T-helper 2 cell (primary cell): ENCODE measurements at places on chromosomes 6 and 20.

GRCh38 chr6:52962701-52963100, 32.4 kb downstream of the GSTA4 start:
- DNase-seq: no peak

- no peak for DNase-seq
Measured at GRCh38 chr20:62589150-62589498, 53.2 kb upstream of the SLCO4A1 start.

DNA sequence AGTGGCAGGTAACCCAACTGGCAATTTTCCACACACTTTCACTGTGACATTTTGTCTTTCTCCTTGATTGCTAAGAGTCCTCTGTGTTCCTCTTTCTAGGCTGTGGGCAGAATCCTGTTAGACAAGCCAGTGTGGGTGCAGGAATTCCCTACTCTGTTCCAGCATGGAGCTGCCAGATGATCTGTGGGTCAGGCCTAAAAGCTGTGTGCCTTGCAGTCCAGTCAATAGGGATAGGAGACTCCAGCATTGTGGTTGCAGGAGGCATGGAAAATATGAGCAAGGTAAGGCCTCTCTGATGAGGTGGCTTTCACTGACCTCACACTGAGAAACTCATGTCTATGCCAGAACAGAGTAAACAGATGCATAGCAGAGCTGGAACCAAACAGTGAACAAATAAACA, 5.1 kb downstream of the ACAT2 start:
- no peak for DNase-seq

DNA sequence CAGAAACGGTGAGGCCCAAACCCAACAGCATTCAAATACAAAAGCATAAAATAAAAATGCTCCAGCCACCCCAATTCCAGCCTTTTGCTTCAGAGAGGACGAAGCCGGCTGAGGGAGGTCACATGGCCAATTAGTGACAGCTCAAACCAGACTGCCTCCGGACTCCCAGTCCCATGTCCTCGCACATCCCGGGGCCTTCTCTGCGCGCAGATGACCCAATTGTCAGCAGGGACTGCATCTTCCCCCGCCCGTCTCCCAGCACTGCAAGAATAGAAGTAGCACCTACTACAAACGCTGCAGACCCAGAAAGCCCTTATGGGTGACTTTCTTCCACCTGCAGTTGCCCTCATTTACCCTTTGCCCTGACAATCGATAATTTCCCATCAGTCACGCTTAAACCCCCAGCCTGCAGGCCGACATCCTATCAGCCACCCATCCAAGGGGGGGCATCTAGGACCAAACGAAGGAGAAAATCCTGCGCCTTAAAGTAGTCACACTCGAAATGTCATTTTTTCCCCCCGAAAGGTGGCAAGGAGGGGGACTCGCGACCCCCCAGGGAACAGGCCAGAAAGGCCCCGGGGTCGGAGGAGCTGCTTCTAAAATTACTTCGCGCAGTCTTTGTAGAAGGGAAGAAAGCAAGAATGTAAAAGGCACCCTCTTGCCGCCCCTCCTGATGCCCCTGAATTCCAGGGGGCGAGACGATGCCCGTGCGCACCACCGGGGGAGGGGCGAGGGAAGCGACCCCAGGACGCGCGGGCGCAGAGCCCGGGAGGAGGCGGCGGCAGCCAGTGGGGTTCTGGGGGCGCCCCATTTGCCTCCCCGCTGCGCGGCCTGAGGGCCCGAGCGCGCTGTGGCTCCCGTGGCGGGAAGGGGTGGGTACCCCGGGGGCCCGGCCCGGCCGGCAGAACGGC, 792 bp downstream of the SLC23A2 start:
- peak; percentile 2 for DNase-seq

DNA sequence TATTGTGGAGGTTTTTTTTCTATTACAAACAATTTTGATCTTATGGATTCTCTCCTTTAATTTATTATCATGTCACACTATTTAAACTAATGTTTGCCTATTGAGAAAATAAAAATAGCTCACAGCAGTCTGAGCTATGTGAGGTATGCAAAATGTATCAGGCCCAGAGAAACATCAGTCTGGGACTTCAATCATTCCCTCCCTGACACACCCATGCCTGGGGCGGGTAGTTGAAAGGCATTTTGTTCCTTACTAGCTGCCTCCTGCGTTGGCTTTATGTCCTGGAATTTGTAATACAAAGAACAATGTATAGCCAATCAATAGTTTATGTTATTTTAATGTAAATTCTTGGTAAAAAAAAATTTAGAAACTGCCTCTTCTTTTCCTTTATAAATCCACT, 403.3 kb downstream of the EPM2A start:
- DNase-seq: no peak

DNA sequence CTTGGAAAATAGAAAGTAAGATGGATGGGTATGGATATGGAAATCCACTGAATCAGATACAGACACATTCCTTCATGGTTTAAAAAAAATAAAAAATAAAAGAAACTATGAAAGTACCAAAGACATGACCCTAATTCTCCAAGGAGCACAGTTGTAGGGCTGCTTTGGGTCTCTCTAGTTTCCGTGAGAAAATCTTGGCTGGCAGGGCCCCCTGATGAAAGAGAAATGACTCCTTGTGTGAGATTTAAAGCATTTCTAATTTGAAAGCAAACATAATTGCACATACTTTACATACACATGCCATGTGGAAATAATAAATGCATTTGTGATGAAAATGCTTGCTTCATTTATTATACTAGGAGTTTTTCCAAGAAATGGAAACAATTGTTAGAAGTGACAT, 593.9 kb upstream of the BTBD3 start:
- DNase-seq: no peak

DNA sequence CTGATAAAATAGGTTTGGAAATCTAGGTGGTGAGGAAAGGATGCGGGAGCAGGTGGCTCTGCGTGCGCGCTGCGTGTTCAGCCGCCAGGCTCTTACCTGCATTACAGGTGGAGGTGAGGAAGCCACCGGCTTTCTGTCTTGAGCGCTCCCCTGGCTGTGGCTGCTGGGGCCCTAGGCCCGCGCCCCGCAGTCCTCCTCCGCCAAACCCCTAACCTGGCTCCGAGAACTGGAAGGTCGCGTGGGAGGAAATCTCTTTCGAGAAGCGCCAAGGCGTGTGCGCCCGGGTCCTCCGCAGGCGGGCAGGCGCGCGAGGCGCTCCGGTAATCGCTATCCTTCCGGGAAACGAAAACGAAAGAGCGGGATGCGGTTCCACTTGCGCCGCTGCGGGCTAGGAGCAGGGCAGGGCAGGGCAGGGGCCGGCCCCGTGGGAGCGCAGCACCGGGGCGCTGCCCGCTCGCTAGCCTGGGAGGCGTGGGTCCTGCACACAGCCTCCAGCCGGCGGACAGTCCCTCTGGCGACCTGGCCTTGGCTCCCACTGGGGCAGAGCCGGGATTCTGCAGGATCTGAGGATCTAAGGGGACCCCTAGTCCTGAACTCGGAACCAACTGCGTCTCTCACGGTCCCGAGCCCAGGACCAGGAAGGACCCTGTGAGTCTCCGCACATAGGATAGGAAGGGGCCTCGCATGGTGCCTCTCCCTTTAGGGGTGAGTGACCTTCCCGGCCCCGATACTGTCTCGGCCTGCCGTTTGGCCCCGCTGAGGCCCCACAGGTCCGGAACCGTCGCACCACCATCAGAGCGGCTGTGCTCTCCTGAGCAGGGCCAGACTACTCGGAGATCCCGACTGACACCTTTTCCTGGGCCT, at the start of gene ETV7:
Gene ETV7, minus strand, starts transcription at position 230 of the 864 bp plus-strand sequence. Its CDS starts 128 bp downstream, at position 102.
- peak; percentile 15 for DNase-seq

DNA sequence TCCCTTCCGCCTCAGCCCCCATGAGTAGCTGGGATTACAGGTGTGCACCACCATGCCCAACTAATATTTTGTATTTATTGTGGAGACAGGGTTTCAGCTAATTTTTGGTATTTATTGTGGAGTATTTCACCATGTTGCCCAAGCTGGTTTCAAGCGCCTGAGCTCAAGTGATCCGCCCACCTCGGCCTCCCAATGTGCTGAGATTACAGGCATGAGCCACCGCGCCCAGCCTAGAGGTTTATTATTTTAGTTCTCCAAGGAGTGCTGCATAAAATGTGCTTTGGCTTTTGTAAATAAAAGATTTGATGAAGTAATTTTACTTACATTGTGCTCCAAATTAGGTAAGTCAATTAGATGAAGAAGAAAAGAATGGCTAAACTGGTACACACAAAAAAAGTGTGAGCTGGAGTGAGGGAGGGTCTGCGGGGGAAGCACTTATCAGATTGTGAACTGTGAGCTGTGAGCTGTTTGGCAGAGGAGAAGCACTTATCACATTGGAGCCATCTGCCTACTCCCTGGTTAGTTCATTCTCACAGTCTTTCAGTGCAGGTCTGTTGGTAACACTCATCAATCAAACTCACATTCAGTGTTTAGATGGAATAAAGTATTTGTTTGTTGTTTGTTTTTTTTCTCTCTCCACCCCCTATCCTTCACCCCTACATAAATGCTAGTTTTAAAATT, 398.0 kb downstream of the EPHA7 start:
- DNase-seq: no peak

- no peak for DNase-seq
Measured at GRCh38 chr6:71457929-71458328, 169.3 kb downstream of the OGFRL1 start.

- DNase-seq: no peak
Measured at GRCh38 chr20:34324541-34324940, 21.4 kb upstream of the AHCY start.

DNA sequence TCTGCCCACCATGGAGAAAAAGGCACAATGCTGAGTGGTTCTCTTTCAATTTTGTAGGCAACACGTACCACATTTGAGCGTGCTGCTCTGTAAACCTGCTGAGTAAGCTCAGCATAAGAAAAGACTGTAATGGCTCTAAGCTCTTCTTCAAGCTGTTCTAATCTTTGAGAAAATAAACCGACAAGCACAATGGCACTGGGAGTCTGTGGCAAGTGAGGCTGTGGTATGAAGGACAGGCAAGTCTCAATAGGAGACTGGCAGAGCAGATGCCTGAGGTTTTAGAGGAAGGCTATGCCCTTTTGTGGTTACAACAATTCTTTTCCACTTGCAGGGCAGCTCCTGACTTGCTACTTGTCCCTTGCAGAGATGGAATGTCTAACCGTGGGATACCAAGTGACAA, 136.7 kb upstream of the EXOC2 start:
- DNase-seq: no peak

DNA sequence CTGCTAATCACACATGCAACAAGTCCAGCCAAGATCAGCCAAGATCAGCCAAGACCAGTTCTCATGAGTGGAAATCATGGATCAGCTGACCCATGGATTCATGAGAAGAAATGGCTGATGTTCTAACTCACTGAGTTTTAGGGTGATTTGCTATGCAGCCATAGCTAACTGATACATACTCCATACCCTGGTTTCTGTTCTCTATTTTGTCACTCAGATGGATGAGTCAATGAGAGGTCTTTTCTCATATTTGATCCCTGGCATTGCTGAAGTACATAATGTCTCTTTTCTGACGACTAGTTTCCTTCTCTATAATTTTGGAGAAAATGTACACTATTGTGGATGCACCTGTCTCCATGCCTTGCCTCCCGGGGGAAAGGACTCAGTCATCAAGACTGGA, 118.4 kb upstream of the LY86 start:
- DNase-seq: no peak

DNA sequence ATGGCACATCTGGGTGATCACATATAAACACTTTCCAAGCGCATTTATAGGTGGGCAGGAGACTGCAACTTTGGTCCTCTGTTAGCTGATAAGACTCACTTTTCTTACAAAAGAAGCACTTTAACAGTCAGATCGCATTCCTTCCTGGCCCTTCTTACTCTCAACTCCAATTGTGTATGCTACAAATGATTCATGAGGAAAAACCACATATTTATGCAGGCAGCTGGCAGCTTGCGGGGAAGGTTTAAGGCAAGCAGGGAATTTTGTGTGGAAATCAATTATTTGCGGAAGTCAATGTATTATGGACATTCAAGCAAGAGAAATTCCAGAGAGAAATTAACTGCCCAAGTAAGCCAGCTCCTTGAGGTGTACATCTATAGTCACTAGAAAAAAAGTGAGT, 194.0 kb downstream of the PKHD1 start:
- no peak for DNase-seq

GRCh38 chr6:53803081-53803860, 8.5 kb downstream of the LRRC1 start:
- DNase-seq: no peak

GRCh38 chr6:46521464-46521971, 30.3 kb upstream of the RCAN2 start:
- DNase-seq: no peak

- no peak for DNase-seq
Measured at GRCh38 chr6:81511423-81511822, 241.1 kb downstream of the TENT5A start.

DNA sequence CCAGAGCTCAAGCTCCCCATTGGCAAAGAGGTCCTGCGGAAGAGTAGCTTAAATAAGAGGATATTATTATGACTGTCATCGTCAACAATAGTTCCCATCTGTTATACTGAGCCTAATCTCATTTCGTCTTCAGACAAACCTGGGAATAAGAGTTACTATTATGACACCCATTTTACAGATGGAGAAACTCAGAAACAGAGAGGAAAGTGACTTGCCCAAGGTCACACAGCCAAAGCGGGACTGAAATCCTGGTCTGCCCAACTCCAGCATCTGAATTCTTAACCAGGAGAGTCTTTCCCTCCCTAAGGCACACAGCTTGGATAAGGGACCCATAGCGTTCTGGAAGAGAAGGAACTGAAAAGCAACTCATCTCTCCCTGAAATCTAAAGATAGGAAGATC, 23.4 kb downstream of the PTGIS start:
- no peak for DNase-seq

GRCh38 chr6:165695722-165696515, 32.9 kb upstream of the PDE10A start:
- DNase-seq: no peak

GRCh38 chr6:108164815-108165706, 761 bp upstream of the NR2E1 start:
- no peak for DNase-seq

DNA sequence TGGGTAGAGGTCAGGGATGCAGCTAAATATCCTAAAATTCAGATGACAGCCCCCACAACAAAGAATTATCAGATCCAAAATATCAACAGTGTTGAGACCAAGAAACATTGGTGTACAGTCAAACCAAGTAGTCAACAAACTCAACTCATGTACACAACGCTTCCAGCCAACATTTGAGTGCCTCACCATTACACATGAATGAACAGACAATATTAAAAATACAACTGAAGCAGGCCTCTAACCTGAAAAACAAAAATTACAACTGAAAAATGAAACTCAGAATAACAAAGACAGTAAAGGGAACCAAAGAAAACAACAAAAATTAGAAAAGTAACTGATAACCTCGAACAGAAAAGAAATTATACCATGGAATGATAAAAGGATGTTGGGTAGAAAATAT, 46.2 kb downstream of the HACE1 start:
- DNase-seq: no peak

GRCh38 chr6:37483252-37483901, 16.3 kb downstream of the CCDC167 start:
- no peak for DNase-seq
